ENCODE measurements at places on chromosomes 7 and 10.

- DNase-seq, result no peak
Measured at GRCh38 chr7:116593359-116594075, 68.7 kb downstream of the CAV1 start.

GRCh38 chr10:8596929-8597472, 542.5 kb downstream of the GATA3 start:
- DNase-seq, result no peak

- DNase-seq, result no peak
Measured at GRCh38 chr10:79413196-79413595, 32.2 kb downstream of the ZCCHC24 start.

DNA sequence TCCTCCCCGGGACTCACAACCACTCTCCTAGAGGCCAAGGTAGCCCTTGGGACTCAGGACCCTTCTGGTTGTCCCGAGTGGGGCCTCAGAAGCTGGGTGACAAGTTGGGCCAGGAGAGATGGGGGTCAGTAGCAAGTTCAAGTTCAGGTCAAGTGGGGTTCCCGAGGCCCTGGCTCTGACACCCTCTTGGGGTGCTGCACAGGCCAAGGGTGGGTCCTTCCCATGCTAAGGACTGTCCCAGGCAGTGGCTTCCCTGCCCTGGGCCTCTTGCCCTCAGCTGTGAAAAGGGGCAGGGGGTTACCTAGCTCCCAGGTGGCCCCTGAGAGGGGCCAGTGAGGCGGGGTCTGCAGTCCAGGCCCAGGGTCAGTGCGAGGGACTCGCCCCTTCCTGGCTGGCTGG, 115.4 kb upstream of the TNRC18 start:
- DNase-seq, result no peak

- no peak for DNase-seq
Measured at GRCh38 chr10:77586719-77587415, 50.7 kb downstream of the KCNMA1 start.

DNA sequence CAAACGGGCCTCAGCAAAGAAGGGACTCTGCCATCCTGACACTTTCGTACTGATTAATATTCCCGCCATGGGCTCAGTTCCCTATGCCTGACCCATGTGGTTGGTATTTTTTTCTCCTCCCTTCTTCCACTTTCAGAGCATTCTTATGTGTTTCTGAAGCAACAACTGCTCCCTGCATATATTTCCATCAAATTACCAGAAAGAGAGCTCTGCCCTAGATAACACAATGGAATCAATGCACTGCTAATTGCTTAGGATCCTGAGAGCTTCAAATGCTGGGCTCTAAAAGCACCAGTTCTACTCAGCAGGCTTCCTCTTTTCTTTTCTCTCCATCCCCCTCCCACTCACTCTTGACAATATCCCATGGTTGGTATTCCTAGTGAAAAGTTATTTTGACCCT, 5.3 kb downstream of the TECTB start:
- DNase-seq, result no peak
